ENCODE measurements at places on chromosomes 6 and 20.

DNA sequence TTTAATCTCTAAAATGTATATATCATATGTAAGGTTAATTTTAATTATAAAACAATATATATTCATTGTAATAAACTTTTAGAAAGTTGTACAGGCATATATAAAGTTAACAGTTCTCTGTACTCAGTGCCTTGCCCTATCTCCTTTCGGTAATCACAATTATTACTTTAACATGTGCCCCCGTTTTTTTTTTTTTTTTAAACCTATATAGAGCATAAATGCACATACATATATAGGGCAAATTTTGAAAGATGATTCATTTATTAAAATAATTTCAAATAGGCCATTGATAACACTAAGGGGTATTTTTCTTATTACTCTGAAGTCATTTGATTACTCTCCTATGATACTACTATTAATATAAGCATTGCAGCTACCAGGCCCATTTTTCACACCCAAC is 1.9 kb downstream of the ASF1A start:
- no peak for DNase-seq

DNA sequence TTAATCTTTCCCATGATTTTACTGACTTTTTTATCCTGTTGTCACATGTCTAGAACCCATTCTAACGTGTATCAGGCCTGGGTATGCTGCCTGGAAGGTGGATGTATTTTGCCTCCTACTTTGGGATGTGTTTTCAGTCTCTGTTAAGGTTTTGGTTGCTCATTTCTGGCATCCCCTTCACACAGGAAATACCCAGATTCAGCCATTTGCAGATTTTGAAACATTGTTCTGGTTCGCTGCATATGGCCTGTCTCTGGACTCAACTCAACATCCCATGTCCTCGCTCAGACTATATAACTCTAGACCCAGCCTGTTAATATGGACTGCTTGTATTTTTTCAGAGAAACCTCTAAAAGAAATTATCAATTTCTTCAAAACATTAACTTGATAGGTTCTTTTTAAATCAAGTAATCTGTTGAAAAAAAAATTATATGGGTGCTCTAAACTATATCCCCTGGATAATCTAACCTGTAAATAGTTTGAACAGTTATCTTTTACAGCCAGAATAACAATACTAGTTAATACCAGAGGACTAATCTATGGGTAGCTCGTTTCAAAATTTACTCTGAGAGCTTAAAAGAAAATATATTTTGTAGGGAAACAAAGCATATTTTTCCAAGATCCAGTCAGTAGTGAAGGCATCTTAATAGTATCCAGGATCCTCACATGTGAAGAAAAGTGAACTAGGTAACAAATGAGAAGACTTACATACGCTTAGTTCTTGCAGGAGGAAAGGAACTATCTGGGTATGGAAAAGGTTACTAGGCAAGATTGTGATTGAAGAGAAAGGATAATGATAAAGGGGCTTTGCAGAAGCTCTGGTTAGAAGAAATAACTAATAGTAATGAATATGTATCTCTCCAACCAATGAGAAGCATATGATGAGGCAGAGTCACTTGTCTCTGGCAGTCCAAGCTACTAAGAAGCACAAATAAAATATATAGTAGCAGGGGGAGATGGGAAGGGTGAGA is 23.4 kb upstream of the HLA-DQB1 start:
- DNase-seq = no peak

DNA sequence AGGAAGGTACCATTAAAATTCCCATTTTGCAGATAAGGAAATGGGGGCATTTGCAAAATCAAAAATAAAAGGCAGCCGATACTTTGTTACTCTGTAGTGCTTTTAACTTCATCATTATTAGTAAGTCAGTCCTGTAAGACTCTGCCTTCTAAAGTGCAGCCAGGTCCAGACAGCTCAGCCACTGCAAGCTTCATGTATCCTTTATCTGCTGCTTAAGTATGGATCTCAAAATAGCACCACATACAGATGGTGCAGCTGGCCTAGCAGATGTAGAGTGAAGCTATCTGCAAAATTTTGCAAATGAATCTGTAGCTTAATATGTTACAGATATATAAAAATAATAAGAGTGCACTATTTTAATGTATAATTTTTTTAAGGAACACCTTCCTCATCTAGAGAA is 53.4 kb downstream of the NUS1 start:
- DNase-seq = no peak

- no peak for DNase-seq
These were observed 46.1 kb downstream of the CHD6 start for GRCh38 chr20:41572010-41572572.

- no peak for DNase-seq
These were observed 58.3 kb upstream of the HFE start for GRCh38 chr6:26028746-26029569.

DNA sequence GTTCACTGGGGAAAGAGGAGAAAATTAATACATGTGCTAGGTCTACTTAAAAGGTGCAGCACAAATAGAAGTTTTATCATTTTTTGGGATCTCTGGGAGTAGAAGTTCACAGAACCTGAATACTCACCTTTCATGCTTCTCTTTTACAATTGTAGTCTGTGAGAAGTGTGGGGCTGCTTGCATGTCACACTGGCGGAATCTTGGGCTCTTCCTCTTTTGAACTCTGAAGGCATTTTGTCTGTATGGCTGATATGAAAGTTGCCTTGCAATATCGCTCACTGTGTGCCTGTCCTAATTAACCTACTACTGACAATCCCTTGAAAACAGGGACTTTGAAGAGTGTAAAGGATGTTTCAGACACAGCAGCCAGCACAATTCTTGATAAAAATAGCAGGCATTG is 65.9 kb upstream of the CLDN20 start:
- DNase-seq = no peak

DNA sequence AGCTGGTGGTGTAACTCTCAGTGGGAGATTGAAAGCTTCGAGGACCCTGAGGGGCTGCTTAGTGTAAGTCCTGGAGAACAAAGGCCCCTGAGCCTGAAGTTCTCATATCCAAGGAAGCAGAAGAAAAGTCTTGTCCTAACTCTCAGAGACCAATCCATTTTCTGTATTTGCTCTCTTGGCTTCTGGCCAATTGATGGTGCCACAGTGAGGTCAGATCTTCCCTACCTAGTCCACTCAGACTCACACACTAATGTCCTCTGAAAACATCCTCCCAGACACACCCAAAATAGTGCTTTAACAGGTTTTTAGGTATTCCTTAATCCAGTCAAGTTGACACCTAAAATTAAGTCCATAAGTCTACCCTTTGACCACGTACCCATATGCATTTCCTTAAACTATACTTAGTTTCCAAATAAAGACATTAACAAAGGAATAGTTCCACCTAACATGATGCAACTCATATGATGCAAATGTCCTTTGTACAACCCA is 29.4 kb downstream of the ZNF292 start:
- DNase-seq = no peak

- peak; percentile 41 for DNase-seq
These were observed at the start of gene SERPINB6 for GRCh38 chr6:2971420-2972218. Gene SERPINB6 (minus strand): TSS chr6:2971567. CDS start chr6:2959332, 12,235 bp downstream.

DNA sequence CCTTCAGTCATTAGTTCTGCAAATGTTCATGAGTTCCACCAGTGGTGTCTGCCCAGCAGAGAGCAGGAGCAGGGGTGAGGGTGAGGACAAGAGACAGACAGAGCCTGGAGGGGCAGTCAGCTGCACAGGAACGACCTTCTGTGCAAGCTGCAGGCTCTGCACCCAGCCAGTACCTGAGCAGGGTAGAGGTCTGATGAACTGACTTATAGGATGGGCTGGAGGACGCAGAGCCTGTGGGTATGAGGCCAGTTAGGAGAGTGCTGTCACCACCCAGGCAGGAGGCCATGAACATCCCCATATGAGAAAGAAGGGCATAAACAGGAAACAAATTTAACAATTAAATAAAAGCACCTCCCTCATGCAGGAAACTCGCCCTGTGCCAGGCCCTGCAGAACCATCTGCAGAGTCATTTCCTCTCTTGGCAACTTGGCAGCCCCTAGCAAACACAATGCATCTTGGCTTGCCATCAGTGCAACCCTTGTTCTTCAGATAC is 17.9 kb downstream of the C6orf15 start:
- DNase-seq = no peak

DNA sequence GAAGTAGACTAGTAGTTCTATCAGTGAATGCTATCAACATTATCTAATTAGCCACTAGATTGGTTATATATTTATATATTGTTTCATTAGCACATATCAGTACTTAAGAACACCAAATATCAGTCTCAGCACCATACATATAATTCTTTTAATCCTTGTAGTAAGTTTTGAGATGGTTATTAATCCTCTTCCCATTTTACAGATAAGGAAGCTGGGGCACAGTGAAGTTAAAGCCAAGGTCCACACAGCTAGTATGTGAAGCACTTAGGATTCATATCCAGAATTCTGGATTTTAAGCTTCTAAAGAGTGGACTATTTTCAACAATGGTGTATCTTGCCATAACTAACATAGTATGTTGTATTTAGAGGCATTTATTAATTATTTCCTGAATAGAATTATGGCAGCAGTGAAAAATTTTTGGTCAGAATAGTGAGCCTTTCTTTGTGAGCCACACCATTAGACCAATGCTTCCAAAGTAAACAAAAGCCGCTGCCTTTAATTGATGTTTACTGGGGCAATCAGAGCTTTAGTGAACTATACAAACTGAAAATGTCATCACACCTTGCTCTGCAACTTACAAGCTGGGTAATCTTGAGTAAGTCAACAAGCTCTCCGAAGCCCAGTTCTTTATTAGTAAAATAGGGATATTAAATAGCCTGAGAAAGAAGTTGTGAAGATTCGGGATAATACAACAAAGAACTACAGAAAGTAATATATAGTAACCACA is 41.9 kb upstream of the HBS1L start:
- DNase-seq = no peak

- DNase-seq = no peak
These were observed 496.1 kb upstream of the MANEA start for GRCh38 chr6:95081231-95081630.

GRCh38 chr6:80523531-80523997 is 417.1 kb downstream of the BCKDHB start:
- DNase-seq = no peak

GRCh38 chr6:55636406-55637102 is 57.6 kb upstream of the HMGCLL1 start:
- DNase-seq = peak; percentile 26

DNA sequence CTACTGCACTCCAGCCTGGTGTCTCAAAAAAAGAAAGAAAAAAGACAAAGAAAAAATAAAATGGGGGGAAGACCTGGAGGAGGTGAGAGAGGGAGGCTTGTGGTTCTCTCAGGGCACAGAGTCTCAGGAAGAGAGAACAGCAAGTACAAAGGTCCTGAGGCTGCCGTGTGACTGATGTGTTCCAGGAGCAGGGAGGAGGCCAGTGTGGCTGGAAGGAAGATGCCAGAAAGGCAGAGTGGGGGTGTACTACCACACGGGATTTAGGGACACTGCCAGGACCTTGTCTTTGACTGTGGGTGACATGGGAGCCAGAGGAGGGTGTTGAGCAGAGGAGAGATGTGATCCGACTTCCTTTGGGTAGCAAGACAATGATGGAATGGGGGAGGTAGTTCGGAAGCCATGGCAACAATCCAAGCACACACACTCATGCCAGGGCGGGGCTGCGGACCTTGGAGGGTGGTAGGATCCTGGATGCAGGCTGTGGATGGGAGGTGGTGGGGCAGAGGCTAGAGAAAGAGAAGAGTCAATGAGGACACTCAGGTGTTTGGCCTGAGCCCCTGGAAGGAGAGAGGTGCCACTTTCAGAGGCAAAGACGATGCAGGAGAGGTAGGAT is 136.4 kb upstream of the PTPN1 start:
- DNase-seq = no peak

- no peak for DNase-seq
These were observed 262.4 kb upstream of the MARCKS start for GRCh38 chr6:113594726-113595125.

DNA sequence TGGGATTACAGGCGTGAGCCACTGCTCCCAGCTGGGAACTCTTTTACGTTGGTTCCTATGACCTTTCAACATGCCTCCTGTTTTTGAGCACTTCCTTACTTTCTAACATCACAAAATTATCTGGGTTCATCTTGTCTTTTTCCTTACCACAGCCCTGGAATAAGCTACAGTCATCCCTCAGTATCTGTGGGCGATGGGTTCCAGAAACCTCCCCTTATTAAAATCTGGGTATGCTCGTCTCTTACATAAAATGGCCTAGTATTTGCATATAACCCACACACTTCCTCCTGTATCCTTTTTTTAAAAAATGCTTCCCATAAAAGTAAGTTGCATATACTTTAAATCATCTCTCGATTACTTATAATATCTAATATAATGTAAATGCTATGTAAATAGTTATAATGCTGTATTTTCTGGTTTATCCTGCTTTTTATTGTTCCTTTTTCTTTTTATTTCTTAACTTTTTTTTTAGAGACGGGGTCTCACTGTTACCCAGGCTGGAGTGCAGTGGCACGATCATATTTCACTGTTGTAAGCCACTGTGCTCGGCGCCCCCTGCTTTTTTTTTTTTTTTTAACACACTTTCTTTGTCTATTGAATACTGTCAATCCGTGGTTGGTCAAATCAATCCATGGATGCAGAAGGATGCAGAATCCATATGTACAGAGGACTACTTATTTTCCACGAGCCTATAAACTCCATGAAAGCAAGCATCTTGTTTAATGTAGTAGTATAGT is 9.2 kb downstream of the RPF2 start:
- no peak for DNase-seq

- DNase-seq = no peak
These were observed 26.9 kb downstream of the FIG4 start for GRCh38 chr6:109717971-109718370.

DNA sequence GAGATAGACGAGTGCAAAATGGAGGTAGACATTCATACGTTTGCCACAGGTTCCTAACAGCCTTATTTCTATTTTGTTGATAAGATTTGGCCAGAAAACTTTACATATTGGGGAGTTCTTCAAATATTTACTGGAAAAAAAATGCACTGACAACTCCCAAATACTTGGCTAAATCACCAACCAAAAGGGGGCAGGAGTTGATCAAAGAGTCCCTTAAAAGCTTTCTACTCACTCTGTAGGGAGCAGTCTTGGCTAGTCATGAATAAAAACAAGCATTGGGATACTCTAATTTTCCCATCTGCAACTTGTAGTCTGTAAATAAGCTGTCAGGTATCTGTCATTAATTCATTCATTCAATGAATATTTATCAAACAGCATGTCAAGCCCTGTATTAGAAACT is 18.4 kb downstream of the TENT5A start:
- no peak for DNase-seq

DNA sequence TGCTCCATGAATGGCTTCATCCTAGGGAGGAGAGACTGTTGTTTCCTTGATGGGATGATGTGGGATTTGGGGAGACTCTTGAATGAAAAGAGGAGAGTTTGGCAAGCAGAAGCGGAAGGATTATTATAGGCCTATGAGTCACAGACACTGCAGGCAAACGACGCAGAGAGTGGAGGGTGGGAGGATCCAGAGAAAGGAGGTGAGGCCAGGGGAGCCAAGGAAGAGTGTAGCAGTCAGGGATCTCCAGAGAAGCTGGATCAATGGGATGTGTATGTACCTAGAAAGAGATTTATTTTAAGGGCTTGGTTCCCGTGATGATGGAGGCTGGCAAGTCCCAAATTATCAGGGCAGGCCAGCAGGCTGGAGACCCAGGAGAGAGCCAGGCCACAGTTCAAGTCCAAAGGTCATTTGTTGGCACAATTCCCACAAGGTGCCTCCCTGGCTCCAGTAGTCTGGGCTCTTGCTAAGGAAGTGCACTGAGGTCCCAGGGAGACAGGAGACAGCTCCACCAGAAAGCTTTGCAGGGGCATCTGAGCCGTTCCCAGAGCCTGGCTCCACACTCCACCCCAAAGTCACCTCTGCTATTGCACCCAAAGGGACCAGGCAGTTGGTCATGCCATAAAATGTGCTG is 76.0 kb downstream of the ADTRP start:
- DNase-seq = peak; percentile 23

GRCh38 chr20:50311308-50312001 is 120.8 kb downstream of the CEBPB start:
- DNase-seq = no peak

- DNase-seq = no peak
These were observed 96.3 kb downstream of the RFPL4B start for GRCh38 chr6:112443179-112444065.
